ENCODE measurements at places on chromosomes 2 and 18.

DNA sequence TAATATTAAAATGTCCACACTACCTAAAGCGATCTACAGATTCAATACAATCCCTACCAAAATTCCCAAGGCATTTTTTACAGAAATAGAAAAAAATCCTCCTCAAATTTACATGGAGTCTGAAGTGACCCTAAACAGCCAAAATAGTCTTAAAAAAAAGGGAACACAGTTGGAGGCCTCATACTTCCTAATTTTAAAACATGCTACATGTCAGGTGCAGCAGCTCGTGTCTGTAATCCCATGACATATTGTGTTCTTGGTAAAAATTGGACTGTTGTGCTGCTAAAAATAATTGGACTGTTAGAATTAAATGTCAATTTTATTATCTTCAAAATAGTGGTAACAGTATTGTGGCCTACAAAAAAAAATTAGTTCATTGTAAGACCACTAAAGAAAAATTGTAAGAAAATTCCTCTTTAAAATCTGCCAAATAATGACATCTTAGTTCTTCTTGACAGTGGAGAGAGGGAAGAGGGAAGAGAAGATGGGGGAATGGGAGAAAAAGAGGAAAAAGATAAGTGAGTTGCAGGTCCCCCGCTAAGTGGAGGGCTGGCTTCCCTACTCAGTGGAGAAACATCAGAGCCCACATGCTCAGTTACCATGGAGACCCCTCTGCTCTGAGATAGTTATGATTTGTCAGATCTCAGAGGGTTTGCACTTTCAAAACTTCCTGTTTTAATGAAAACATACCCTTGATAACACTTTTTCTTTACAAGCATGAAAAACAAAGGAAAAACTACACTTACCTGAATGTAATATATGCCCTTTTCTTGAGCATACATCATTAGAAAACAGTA, 46.5 kb downstream of the UNC50 start:
- DNase-seq, result no peak

- DNase-seq, result no peak
Observed at GRCh38 chr18:28109781-28110560, 67.0 kb downstream of the CDH2 start.

GRCh38 chr18:47422524-47422923, 171.1 kb upstream of the SKOR2 start:
- no peak for DNase-seq

DNA sequence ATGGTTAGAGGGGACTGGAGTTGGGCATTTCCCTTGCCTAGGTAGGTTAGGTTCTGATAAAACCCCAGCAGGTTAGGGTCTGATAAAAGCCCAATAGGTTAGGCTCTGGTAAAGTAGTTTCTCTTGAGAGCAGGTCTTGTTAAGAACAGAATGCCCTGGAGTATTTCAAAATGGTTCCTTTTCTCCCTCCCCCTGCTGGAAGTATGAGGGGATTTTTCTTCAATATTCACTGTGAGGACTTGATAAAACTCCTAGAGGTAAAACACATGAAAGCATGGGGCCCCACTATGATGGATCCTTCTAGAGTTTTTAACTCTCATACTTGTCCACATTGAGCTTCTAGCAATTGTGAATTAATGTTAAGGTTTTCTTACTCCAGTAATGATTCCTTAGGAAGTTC, 27.6 kb downstream of the ANKAR start:
- DNase-seq, result no peak

GRCh38 chr2:28052691-28053090, 162.2 kb downstream of the BABAM2 start:
- no peak for DNase-seq

GRCh38 chr2:201411421-201411820, 39.8 kb downstream of the TRAK2 start:
- no peak for DNase-seq

- no peak for DNase-seq
Observed at GRCh38 chr18:1466035-1466434, 561.4 kb downstream of the ADCYAP1 start.

- no peak for DNase-seq
Observed at GRCh38 chr18:78711971-78712370, 267.6 kb upstream of the SALL3 start.

DNA sequence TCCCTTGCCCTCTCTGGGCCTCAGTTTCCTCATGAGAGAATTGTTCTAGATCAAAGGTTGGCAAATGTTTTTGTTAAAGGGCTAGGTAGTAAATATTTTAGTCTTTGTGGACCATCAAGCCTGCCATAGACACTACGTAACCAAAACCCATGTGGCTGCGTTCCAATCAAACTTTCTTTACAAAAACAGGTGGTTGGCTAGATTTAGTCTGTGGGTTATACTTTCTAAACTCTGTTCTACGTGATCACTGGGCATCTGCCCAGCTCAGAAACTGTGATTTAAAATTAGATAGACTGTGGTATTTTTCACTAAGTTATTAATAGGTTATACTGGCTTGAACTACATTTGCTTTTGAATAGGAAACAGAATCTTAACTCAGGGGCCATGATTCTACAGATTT, 149.8 kb upstream of the DCC start:
- no peak for DNase-seq

DNA sequence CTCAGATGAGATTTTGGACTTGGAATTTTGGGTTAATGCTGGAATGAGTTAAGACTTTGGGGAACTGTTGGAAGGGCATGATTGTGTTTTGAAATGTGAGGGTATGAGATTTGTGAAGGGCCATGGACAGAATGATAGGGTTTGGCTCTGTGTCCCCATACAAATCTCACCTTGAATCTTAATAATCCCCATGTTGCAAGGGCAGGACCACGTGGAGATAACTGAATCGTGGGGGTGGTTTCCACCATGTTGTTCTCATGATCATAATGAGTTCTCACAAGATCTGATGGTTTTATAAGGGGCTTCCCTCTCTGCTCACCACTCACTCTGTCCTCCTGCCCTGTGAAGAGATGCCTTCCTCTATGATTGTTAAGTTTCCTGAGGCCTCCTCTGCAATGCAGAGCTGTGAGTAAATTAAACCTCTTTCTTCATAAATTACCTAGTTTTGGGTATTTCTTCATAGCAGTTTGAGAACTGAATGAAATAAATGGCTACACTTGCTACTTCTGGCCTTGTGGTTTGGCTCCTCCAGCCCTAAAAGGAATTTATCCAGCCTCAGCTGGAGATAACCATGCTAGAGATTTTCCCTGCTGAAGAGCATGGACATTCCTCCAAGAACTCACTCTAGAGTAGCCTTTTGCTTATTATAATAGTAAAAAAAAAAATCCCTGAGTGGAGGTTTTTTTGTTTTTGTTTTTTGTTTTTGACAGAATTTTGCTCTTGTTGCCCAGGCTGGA, 144.3 kb upstream of the TFPI start:
- DNase-seq, result no peak

DNA sequence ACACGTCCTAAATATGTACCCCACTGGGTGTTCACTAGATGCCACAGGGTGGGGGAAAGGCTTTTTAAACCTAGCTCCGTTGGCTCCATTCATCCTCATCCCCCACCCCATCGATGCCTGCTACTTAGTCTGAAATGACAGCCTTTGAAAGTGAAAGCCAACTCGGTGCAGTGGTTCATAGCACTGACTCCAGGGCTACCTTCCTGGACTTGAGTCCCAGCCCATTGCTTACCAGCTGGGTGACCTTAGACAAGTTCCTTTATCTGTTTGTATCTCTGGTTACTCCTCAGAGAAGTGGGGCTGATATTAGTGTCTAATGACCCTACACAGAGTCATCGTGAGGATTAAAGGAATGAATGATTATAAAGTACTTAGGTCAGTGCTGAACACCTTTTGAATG, 24.4 kb downstream of the EHD3 start:
- DNase-seq, result no peak

- DNase-seq, result no peak
Observed at GRCh38 chr18:23592911-23593310, 6.6 kb upstream of the NPC1 start.

GRCh38 chr2:160257041-160257742, 57.1 kb upstream of the ITGB6 start:
- no peak for DNase-seq

DNA sequence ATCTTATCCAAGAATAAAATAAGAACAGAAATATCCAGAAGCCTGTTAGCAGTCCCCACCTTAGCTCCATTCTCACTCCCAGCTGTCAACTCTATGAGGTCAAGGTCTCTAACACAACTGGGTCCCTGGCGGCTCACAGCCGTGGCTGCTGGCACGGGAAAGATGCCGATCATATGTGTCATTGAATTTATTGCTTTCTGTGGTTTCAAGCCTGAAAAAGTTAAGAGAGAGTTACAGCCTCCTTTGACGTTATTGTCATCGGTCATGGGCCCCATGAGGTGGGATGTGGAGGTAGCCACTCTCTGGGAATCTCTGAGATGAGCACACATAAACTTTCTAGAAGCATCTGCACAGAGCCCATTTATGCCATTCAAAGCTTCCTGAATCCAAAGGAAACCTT, 28.7 kb upstream of the CABLES1 start:
- no peak for DNase-seq

- no peak for DNase-seq
Observed at GRCh38 chr2:235614176-235614860, 120.5 kb downstream of the AGAP1 start.

DNA sequence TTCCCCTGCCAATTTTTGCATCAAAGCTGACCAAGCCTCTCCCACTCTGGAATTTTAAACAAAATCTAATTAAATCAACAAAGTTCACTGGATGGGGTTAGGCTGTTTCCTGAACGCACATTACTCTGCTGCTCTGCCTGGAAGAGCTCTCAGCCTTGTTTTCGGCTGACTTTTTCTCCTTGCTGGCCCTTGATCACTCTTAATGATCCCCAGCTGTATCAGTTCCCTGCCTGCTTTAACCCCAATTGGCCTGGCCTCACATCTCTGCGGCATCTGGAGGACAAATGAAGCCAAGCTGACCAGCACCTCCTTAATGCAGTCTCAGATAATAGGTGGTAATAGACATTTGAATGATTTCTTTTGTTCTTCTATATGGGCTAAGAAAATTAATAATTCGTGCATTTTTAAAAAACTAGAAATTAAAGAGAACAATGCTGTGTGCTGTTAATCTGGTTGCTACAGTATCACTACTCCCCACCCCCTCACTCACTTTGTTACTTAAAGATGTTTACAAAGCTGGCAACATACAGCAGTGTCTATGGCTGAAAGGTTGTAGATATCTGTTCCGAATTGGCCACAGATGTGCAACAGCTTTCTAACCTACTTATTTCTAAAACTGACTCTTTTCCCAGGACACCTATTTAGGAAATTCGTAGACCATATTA, 415.2 kb upstream of the KCNH7 start:
- no peak for DNase-seq

DNA sequence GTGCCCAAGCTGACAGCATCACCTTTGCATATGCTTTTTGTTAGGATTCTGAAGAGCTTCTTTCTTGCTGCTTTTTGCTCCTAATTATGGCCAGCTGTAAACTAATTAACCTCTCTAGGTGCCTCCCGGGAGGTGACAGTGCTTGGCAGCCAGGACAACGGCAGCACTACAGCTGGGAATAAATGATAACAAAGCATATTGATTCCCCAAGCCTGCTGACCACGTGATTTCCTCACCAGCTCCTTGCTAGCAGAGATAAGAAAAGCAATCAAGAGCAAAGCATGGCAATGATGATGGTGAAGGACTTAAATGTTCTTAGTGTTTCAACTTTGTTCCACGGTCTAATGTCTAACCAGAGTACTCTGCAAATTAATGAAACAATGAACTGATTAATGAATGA, 1074.4 kb upstream of the GYPC start:
- DNase-seq, result no peak

DNA sequence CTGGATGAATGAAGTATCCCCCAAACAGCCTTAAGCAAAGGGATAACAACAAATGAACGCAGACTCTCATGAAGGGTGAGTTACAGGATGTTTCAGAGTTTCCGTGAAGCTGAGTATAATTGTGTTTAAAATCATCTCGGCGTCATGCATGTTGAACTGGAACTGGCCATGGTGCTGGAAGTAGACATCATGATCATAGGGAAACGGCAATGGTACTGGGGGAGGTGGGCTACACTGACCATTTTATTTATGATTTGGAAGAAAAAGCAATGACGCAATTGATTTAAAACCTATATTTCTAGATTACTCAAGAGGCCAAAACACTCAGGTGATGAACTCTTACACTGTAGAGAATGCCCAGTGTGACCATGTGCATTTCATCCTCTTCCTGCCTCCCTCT, 387.9 kb upstream of the MYT1L start:
- no peak for DNase-seq

DNA sequence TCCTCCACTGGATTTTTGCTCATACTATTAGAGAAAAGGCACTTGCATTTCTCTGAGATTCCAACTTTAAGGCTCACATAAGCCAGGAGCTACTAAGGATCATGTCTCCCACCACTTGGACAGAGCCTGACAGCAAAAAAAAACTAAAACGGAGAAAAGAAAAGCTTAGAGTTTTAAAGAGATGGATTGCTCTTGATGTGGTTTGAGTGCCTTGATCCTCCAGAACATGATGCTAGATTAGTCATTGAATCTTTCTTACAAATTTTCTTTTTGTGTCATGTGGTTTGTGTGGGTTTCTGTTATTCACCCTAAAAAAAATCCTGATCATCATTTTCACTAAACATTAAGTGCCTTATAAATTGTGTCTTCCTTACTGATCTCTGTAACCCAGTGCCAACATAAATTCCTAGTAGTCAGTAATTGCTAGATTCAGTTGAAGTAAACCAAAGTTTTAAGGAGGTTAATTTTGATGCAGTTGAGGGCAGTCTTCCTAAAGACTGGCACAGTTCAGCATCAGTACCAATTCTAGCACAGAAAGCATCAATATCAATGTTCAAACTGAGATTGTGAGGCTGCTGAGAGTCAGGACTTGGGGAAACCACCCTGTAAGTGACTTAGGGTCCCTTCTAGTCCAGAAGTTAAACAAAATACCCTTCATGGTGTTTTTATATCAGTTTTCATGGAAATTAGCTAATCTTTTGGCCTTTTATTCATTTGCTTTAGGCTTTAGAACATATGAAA, 206.3 kb downstream of the RAD51AP2 start:
- no peak for DNase-seq

DNA sequence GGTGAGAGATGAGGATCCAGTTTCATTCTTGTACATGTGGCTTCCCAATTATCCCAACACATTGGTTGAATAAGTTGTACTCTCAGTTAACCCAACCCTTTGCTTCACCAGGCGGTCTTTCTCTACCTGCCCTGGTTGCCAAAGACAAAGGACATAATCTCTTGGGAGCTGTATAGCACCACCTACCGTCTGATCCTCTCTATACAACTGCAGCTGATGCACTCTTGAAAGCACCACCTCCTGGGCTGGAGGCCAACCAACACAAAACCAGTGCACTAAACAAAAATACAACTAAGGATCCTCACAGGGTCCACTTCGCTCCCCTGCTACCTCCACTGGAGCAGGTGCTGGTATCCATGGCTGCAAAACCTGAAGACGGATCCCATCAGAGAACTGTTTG, 473.6 kb upstream of the NRXN1 start:
- no peak for DNase-seq

DNA sequence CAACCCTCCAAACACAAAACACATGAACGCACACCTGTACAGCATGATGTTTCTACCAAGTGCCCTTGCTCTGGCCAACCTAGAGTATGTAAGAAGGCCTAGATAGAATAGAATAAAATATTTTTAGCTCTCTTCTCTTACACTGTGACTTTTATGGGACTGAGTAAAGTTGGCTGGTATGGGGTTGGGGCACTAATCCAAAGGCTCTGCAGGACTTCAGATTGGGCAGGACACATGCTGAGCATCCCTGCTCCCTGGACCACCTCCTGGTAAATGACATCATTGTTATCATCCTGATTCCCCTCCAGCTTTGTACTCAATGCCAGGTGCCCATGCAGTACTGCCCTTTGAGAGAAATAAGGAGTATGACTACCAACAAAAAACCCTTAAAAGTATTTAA, 322.2 kb downstream of the SLC8A1 start:
- DNase-seq, result no peak

- no peak for DNase-seq
Observed at GRCh38 chr2:14635391-14635871, 2.9 kb downstream of the LRATD1 start.

Data from activated T-helper 1 cell treated with anti-CD3 and anti-CD28 coated beads, Interleukin-2, amount 50 U/mL, for 16 hours (primary cell).